ENCODE measurements at places on chromosomes 4 and X.

- DNase-seq, result no peak
These were observed 155.1 kb downstream of the SHROOM3 start for GRCh38 chr4:76589872-76590797.

- DNase-seq, result no peak
These were observed 260.4 kb downstream of the SMARCA1 start for GRCh38 chrX:129262912-129263311.

GRCh38 chrX:153828308-153828707 is 2.0 kb downstream of the PDZD4 start:
- DNase-seq, result no peak

GRCh38 chrX:55839485-55839884 is 121.9 kb downstream of the RRAGB start:
- DNase-seq, result no peak

GRCh38 chr4:88628746-88629145 is 36.5 kb downstream of the HERC3 start:
- no peak for DNase-seq

DNA sequence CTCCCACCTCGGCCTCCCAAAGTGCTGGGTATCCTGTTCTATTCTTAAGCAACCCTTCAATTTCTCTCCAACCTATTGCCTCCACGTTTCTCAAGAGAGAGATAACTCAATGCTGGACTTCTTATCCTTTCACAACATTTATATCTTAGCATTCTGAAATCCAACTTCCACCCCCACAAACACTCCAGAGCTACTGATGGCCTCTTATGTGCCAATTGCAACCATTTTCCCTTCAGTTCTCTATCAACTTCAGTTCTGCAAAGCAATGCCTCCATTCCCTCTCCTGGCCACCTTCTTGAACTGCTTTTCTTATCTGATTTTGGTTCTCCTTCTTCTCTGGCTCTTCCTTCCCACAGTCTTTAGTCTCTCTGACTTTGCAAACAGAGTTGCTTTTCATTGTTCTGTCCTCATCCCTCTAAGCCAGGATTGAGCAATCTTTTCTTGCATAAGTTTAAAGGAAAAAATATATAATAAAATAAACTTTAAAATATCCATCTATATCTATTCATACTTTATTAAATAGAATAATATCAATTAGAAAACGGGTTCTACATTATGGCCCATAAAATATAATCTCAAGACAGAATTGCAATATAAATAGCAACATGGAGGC is 3.6 kb upstream of the STBD1 start:
- no peak for DNase-seq

DNA sequence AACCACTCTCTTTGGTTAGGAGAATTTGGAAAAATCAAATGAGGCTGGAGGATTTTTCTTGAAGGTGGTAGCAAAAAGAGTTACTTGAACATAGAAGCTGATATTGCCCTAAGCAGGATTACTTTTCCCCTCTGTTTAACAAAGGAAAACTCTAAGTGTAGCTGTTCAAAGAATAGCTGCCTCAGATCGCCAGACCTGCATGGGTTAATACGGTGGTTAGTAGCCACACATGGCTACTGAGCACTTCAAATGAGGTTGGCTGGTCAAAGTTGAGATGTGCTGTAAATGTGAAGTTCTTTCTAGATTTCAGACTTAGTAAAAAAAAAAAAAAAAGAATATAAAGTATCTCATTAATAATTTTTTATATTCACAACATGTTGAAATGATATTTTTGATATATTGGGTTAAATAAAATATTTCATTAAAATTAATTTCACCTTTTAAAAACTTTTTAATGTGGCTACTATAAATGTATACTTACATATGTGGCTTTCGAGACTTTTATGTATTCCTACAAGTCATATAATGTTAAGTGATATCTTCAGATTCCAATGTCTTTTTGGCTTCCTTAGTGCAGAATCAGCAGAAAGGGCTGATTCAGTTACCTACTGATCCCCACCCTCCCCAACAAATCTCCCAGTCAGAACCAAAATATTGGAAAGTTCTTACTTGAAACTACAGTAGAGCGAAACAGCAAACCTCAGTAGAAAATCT is 3.3 kb upstream of the RPS6KA3 start:
- no peak for DNase-seq

DNA sequence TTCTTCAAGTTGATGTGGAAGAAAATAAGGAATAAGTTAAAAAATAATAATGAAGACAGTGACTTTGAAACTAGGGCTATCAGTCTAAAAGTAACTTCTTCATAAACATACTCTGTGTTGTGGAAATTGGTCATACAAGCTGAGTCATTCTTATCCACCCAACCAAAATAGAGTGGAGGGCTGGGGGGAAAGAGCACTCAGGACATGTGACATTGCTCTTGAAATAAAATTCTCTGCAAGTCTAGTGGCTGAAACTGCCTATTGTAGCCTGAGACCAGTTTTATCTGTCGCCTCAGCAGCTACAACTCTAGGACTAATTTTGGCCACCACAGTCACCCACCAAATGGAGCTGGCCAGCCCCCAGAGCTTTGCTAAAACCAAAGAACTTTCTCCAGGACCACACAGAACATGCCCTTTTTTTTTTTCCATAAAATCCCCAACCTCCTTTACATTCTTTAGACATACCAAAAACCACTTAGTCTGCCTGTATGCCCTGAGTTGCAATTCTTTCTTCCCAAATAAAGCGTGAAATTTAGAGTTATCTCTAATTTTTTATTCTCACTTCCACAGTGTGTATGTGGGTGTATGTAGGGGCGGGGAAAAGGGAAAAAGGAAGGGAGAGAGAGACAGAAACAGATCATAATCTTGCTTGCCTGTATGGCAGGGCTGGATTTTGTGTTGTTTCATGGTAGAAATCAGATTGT is 23.0 kb upstream of the SLC25A4 start:
- no peak for DNase-seq

DNA sequence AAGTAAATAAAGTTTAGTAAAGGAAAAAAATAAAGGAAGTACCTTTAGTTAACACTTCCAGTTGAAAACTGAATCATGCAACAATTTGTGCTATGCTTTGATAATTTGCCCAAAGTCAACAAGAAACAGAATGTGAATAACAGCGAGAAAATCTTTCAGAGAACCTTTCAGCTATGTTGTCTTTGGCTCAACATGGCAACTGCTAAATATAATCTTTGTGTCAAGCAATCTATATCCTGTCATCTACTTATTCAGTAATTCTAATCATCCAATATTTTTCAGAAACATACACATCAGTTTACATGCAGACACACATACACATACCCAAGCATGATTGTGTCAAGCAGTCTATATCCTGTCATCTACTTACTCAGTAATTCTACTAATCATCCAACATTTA is 136.0 kb upstream of the PABPC4L start:
- DNase-seq, result no peak

DNA sequence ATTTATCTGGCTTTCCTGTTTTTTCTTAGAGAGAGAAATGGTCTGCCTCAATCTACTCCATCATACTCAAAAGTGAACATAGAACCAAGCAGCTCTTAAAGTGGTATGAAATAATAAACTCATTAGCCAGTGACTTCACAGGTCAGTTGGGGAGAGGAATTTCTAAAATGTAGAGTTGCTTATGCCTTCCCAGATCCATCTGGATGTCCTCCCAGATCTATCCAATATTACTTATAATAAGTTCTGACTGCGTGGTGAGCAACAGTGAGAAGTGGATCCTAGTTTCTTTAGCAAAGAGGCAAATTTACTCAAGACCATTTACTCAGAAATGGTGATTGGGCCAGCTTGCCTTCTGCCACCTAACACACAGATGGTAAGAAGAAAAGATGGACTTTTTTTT is 748.0 kb downstream of the PCDH18 start:
- DNase-seq, result no peak

- no peak for DNase-seq
These were observed 68.8 kb downstream of the ZAR1 start for GRCh38 chr4:48558819-48559218.
